Stimulated activated CD8-positive, alpha-beta memory T cell treated with anti-CD3 and anti-CD28 coated beads, Interleukin-4, amount 100 ng/mL, for 1 hour (primary cell): ENCODE measurements at places on chromosomes 1 and 21.

DNA sequence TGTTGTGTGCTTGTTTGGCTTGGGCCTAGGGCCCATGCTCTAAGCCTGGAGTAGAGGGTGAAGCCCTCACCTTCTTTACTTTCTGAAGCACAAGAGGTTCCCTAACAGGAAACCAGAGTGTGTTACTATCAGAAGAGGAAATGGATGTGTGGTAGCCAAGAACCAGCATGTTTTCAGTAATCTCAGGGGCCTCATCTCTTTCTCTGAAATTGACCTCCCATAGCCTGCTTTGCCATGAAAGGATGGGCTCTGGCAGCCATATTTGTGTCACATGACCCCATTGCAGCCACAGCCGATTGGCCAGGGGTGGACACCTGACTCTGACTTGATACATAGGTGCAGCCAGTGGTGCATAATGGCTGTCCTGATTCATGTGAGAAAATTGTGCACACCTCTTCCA is 18.6 kb downstream of the A3GALT2 start:
- DNase-seq: no peak

DNA sequence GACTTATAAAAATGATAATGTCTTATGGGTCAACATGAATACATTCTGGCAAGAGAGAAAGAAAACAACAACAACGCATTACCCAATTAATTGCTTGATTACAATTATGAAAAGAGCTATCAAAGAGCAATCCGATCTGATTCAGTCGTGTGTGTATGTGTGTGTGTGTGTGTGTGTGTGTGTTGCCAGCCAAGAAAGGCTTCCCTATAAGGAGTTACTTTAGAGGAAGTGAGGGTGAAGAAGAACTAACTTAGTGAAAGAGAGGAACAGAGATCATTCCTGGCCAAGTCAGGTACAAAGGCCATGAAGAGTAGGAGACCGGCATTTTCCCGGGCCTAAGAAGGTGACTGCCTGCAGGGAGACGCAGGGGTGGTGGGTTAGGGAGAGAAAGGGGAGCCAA is 9.4 kb downstream of the TMEM35B start:
- no peak for DNase-seq

- no peak for DNase-seq
These were observed 83.2 kb downstream of the SH3GLB1 start for GRCh38 chr1:86787621-86788020.

- no peak for DNase-seq
These were observed 13.9 kb upstream of the BCAR3 start for GRCh38 chr1:93695411-93696005.

DNA sequence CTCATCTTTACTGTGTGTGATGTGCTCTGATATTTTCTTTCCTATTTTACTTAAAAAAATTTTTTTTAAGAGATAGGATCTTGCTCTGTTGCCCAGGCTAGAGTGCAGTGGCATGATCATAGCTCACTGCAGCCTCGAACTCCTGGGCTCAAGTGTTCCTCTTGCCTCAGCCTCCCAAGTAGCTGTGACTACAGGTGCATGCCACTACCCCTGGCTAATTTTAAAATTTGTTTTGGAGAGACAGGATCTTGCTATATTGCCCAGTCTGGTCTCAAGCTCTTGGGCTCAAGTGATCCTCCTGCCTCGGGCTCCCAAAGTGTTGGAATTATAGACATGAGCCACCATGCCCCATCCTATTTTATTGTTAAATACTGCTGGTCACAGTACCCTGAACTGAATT is 67.4 kb downstream of the FOXD2 start:
- DNase-seq: no peak

- no peak for DNase-seq
These were observed 42.9 kb downstream of the MAGI3 start for GRCh38 chr1:113433184-113433583.

DNA sequence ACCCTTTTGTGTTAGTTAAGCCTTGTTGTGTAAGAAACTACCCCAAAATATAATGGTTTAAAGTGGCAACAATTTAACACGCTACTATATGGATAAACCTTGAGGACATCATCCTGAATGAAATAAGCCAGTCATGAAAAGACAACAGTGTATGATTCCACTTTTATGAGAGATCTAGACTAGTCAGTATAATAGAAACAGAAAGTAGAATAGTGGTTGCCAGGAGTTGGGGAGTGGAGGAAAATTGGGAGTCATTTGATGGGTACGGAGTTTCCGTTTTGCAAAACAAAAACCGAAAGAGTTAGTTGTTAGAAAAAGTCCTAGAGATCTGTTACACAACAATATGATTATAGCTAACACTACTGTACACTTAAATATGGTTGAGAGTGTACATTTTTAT is 16.0 kb upstream of the CHIA start:
- no peak for DNase-seq

GRCh38 chr1:13792419-13792818 is 92.4 kb downstream of the PRDM2 start:
- no peak for DNase-seq

- no peak for DNase-seq
These were observed 21.1 kb downstream of the PLA2G4A start for GRCh38 chr1:186849826-186850225.

GRCh38 chr1:116574581-116575291 is 3.9 kb upstream of the CD58 start:
- no peak for DNase-seq

GRCh38 chr1:170296642-170297041 is 150.9 kb downstream of the NTMT2 start:
- DNase-seq: no peak

GRCh38 chr1:230210981-230211336 is 143.9 kb downstream of the GALNT2 start:
- no peak for DNase-seq

DNA sequence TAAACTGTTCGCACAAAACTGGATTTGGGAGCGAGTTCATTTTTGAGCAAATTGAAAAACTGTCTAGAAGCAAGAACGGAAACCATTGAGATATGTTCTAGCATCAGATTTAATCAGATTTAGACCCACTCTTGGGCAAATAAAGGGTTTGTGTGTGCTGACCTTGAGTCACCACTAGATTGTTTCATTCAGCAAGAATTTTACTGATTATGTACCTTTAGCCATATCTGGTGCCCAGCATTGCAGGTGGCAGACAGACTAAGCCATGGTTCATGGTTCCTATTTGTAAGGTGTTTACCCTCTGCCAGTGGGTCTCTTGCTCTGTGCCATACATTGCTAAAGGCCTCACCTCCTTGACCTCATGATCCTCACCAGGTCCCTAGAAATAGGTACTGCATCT is 1.4 kb downstream of the NUDC start:
- no peak for DNase-seq

- no peak for DNase-seq
These were observed at the start of gene NFASC for GRCh38 chr1:204870160-204870912. NFASC (plus strand) TSS chr1:204870862; CDS start chr1:204944316, 73,454 bp downstream.

GRCh38 chr1:203558064-203558760 is 64.3 kb downstream of the OPTC start:
- DNase-seq: no peak

DNA sequence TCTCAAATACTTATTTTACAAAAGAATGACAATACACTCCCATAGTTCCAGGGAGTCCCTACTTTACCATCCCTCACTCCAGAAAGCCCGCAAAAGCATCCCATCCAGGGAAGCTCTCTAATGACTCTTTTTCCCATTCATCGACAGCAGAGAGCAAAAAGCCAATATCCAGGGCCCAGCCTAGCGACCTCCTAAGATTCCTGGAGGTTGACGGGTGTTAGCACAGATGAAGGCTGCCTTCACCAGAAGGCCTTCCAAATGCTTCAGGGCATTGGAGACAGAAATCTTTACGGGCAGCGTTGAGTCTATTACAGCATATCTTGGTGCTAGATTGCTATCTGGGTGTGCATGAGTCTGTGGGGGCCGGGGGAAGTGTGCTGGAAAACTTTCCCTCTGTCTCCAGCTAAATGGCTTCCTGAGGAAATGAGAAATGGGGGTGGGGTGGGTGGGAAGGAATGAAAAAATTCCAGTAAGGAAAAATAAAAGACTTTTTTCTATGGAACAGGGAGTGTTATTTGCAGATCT is 136.6 kb downstream of the PROX1 start:
- no peak for DNase-seq

DNA sequence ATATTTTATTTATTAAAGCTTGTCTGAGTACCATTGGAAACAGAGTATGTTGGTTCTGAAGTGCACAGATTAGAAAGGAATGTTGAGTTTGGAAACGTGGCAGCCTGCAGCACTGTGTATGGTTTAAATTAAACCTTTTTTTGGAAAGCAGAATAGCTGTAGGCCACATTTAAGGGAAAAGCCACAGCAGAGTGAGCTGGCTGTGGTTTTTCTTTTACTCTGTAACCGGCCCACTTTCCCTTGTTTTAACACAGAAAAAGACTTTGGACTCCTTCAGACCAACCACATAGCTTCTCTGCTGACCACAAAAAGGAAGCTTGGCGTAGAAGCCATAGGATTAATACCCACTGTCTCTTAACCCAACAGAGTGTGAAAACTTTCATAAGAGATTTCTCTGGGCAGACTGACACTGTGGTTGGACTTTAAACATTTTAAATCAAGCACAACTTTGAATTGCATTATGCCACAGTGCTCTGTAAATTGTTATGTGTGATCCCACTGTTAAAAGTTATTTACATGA is 75.2 kb downstream of the NFIA start:
- DNase-seq: no peak
